ENCODE measurements at places on chromosomes 7 and 10.

DNA sequence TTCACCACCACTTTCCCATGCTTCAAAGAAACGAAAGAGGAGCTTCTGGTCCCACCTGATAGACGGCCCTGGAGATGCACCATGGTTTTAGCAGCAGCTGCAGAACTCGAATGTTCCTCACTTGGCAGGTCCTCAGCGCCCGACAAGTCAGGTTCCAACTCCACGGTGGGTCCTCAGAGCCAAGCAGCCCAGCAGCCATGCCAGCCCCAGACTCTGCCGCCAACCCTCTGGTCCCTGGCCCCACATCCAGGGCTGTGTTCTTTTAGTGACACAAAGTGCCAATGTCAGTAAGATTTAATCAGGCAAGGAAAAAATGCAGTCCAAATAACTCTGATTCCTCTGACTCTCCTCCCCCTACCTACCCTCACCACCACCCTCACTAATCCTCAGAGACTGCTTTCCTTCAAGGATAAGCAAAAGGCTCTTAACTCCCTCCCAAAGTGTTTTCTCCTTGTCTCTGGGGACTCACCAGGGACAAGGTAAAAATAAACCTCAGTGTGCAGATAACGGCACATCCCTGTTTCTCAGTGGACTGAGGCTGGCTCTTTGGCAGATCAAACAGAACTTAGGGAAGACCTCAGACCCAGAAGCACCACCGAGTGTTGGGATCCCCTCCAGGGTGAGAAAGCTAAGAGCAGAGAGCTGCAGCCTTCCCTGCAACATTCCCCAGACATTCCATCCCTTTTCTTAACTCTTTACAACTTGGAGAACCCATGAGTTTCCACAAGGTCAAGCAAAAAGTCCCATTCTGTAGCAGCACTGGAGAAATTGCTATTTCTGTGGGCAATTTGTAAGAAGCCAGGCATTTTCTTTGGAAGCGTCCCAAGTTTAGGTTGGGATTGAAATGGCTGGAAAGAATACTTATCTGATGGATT is 358.9 kb downstream of the FRMD4A start:
- DNase-seq = no peak

DNA sequence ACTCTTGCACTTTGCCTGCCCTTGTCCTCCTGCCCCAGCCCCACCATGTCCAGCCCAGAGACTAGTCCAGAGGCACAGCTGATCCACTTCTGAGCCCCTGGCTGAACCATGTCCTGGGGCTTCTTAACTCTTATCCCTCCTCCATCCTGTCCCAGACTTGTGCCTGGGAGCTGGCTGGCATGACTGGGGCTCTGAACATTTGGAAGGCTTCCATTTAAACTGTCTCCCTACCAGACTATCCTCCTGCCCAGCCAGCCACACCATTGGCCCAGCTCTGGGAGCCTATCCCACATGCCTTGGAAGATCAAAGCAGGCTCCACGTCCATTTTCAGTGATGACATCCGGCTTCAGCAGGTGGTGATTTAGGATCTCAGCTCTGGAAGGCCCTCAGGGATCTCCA is 57.4 kb downstream of the FAM241B start:
- DNase-seq = peak; percentile 56

GRCh38 chr10:114758331-114758730 is 63.2 kb upstream of the FHIP2A start:
- no peak for DNase-seq

- DNase-seq = no peak
These were observed 613 bp downstream of the AP5Z1 start for GRCh38 chr7:4775848-4776623.

DNA sequence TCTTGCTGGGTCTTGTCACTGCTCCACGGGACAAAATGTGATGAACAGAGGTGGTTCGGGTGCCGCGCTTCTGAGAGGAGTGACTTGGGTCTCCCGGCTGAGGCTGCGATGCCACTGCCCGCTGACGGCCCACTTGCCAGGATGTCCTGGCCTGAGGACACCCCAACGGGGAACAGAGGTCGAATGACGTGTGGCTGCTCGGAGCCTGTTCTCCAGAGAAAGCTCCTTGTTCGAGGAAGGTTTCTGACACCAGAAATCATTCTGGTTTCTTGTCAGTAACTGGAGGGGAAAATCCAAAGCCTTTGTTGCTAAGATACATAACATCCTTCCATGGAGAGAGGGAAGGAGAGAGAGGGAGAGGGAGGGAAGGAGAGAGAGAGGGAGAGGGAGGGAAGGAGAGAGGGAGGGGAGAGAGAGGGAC is 236.4 kb downstream of the WDR37 start:
- no peak for DNase-seq

DNA sequence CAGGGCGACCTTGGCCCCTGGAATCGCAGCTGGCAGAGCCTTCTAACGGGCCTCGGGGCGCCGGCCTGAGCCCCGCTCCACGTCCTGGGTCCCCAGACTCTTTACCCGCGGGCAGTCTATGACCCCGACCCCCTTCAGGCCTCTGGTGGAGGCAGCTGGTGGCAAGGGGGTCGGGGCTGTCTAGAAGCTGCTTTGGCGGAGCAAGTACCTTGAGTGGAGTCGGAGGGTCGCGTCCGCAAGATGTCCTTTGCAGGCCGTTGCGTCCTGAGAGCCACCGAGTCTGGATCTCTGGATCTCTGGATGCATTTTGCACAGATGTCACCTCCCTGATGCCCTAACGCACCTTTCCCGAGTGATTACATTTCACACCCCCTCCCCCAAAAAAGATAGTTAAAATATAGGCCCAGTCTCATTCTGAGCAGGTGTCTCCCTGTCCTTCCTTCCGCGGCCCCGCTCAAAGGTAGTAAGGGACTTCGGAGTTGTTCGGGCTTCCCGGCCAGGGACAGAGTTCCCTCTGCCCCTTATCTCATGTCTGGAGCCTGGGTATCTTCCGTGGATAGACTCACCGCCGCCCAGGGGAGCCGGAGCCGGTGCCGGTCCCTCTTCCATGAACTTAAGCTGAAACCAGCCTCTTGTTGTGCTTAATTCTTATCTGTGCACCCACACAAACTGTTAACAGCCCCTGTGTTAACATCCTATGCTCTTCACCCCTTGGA is 457 bp downstream of the ACADSB start:
- no peak for DNase-seq

- no peak for DNase-seq
These were observed 38.3 kb downstream of the AKR1B1 start for GRCh38 chr7:134420424-134421125.

- DNase-seq = no peak
These were observed 1597.3 kb upstream of the LRRTM3 start for GRCh38 chr10:65328486-65328885.

DNA sequence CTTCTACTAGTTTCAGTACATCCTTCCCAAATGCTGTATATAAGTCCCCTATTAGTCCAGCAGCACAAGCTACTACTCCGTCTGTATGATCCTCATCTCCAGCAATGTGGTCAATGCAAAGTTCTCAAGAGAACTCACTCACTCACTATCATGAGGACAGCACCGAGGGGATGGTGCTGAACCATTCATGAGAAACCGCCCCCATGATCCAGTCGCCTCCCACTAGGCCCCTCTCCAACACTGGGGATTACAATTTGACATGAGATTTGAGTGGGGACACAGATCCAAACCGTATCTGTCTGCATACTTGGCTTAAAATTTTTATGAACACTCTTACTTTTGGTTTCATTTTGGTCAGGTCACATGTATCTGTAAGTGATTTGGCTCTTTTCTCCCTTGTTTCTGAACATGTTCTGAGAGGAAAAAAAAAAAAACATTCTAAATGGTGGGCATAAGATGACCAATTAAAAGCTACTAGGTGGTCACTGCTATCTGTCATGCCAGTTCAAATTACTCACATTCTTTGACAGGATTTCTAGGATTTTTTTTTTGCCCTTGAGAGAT is 60.1 kb downstream of the ZNF783 start:
- no peak for DNase-seq

DNA sequence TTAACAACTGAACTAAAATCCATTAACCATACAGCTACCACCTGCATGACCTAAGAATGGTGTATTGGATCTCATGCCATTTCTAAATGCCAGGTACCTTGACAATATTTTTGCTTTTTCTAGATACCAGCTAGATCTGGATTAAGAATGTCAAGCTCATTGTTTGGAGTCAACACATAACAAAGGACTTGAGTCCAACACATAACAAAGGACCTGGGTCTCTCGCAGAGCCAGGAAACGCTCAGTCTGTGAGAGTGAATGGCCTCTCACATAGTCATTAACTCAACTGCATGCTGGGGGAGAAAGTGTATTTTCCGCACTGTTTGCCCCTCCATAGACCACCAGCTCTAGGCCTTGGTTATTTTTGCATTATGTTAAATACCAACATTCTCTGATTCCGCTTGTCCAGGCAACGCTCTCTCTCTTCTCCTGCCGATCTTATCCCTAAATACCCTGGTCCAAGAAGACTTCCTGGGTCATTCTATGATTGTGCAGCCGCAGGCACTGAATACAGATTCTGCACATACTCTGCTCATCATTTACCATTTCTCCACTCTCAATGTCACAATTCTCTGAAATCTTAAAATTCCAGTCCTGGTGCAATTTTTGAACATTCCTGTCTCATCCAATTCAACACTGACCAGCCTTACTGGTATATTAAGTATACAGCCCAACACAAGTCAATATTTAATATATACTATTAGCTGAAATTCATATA is 31.2 kb downstream of the ITIH5 start:
- DNase-seq = no peak

- DNase-seq = no peak
These were observed 3.1 kb downstream of the FLNC start for GRCh38 chr7:128833148-128833945.

DNA sequence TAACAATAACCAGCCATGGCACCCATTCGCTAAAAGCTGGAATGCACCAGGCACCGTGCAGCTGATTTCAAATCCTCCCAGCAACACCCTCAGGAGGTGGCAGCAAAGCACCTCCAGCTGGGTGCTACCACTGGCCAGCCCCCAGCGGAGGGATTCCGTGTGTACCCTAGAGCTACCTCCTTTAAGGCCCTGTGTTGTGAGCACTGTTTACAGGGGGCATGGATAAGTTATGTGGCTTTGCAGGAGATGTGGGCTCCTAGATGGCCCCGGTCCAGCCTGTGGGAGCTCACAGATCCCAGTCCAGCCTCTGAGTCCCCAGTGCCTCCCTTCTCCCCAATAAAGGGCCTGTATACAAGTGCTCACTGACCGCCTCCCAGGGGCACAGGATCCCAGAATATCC is 27.1 kb downstream of the TNRC18 start:
- no peak for DNase-seq

- DNase-seq = no peak
These were observed 60.9 kb upstream of the ADGRA1 start for GRCh38 chr10:133026726-133027395.

GRCh38 chr7:108227366-108227765 is 97.2 kb upstream of the LAMB4 start:
- DNase-seq = no peak

- no peak for DNase-seq
These were observed 314.0 kb downstream of the BICC1 start for GRCh38 chr10:58826694-58827093.

- no peak for DNase-seq
These were observed 124.2 kb downstream of the TCERG1L start for GRCh38 chr10:131187274-131187673.

All from cardiac septum (tissue), 1 donor.